A549 treated with DMSO at 1 μM for 4 hours (cell line): ENCODE measurements at places on chromosomes 5 and 9. TPM values are rescaled to one million over a fixed set of nuclear protein-coding genes. Genes with fewer than 3 reads are reported as not detected.

ZBTB43 gene
- 6.9 to 13.4 TPM (median 8.1 TPM) in 5 replicates for total RNA-seq

OLFML2A gene
- 17.4 to 26.2 TPM (median 23.6 TPM) in 5 replicates for total RNA-seq

BTF3 gene
- 1,089 to 1,177 TPM (median 1,112 TPM) in 5 replicates for total RNA-seq

TRIM7 gene
- total RNA-seq = 26.8 to 44.6 TPM (median 39.3 TPM) in 5 replicates

SAXO1 gene
- not detected in 5 replicates for total RNA-seq

PPP1R2B gene
- total RNA-seq = 0.10 to 0.13 TPM (median 0.13 TPM) in 5 replicates

SLC26A2 gene
- 23.0 to 36.5 TPM (median 29.5 TPM) in 5 replicates for total RNA-seq

RABGAP1 gene
- total RNA-seq = 13.4 to 16.6 TPM (median 15.3 TPM) in 5 replicates

ROR2 gene
- total RNA-seq = 1.0 to 1.9 TPM (median 1.5 TPM) in 5 replicates

ANKRD18A gene
- total RNA-seq = 10.7 to 12.8 TPM (median 12.2 TPM) in 5 replicates

PCA3 gene
- not detected in 5 replicates for total RNA-seq

FAM81B gene
- total RNA-seq = not detected in 5 replicates

NMUR2 gene
- total RNA-seq = 0.05 to 0.10 TPM (median 0.06 TPM) in 5 replicates

ARSI gene
- 41.1 to 52.9 TPM (median 45.5 TPM) in 5 replicates for total RNA-seq

PCDHA11 gene
- total RNA-seq = 0.07 to 0.17 TPM (median 0.10 TPM) in 4 of 5 replicates, not detected in the other

SHOC1 gene
- 0.07 TPM in 1 of 5 replicates, not detected in the others for total RNA-seq

PTGR1 gene
- 352 to 392 TPM (median 380 TPM) in 5 replicates for total RNA-seq

ECSCR gene
- not detected in 5 replicates for total RNA-seq

INSL6 gene
- total RNA-seq = not detected in 5 replicates

MEIKIN gene
- total RNA-seq = not detected in 5 replicates

ZNF366 gene
- not detected in 5 replicates for total RNA-seq

AK1 gene
- 41.4 to 79.4 TPM (median 65.1 TPM) in 5 replicates for total RNA-seq

PTPRD gene
- total RNA-seq = 0.09 to 0.56 TPM (median 0.36 TPM) in 5 replicates

PAEP gene
- total RNA-seq = 0.13 to 0.46 TPM (median 0.20 TPM) in 3 of 5 replicates, not detected in the others

CSF1R gene
- 0.05 to 0.37 TPM (median 0.09 TPM) in 5 replicates for total RNA-seq
